NAMALWA (cell line): ENCODE measurements at places on chromosomes 3 and 15.

GRCh38 chr3:126259411-126260391, 79.3 kb upstream of the ALDH1L1 start:
- peak; percentile 11 for DNase-seq

DNA sequence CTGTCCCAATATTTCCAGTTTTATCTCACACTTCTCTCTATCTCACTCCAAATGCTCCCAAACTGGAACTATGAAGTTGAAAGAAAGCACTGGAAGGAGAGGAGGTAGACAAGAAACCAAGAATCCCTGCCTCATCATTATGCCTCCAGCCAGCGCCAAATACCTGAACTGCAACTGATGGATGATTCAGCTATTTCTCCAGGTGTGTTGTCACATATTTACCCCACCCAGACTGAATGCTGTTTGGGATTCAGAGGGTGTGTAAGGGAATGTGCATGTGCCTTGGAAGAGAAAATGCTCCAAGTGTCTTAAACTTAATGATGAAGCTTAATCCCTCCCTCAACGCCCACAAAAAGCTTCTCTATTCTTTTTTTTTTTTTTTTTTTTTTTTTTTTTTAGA, 269.5 kb upstream of the ATP11B start:
- no peak for DNase-seq

DNA sequence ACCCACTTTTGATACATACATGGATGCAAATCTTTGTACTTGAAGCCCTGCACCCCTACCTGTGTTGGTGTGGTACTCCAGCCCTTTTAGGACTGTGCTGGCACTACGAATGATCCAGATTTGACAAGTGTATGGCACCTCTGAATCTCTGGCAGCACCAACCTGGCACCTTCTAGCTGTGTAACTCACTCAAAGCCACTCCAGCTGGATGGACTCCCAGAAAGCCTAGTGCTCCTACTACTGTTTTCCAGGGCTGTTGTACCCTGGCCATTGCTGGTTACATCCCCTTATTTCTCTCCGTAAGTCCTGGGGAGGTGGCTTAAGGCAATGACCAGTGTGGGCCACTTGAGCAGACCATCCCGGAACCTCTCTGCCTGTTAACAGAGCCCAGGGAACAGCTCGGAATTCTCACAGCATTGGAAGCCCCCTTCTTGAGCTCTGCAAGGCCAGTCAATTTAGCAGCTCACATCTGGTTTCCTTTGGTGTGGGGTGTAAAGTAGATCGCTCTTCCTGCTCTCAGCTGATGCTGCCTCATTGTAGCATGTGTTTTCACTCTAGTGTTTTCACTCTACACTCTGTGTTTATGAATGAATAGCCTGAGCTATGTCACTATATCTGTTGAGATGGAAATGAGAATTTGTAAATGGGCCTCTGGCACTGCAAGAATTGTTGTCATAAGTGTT, 12.2 kb downstream of the CALML4 start:
- DNase-seq, result no peak

DNA sequence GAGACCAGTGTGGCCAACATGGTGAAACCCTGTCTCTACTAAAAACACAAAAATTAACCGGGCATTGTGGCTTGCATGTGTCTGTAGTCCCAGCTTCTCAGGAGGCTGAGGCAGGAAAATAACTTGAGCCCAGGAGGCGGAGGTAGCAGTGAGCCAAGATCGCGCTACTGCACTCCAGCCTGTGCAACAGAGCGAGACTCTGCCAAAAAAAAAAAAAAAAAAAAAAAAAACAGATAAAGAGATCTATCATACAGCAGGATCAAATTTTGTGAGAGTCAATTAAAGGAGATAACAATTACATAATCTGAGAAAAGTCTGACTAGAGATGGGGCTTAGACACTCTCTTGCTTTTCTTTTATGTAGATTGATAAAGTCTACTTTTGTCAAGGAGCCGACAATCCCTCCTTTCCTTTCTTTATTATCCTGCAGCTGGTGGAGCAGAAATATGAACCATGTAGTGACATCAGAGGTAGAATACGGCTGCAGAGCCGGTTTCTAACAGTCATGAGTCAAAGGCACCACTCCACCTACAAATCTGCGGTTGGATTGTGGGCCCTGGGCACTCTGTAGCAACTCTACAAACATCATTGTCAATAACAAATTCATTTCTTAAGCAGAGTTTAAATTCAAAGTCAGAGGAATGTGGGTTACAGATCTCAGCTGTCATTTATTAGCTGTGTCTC, 9.0 kb downstream of the C2CD4A start:
- DNase-seq, result no peak

GRCh38 chr3:119195911-119196310, 22.5 kb downstream of the UPK1B start:
- DNase-seq, result no peak

DNA sequence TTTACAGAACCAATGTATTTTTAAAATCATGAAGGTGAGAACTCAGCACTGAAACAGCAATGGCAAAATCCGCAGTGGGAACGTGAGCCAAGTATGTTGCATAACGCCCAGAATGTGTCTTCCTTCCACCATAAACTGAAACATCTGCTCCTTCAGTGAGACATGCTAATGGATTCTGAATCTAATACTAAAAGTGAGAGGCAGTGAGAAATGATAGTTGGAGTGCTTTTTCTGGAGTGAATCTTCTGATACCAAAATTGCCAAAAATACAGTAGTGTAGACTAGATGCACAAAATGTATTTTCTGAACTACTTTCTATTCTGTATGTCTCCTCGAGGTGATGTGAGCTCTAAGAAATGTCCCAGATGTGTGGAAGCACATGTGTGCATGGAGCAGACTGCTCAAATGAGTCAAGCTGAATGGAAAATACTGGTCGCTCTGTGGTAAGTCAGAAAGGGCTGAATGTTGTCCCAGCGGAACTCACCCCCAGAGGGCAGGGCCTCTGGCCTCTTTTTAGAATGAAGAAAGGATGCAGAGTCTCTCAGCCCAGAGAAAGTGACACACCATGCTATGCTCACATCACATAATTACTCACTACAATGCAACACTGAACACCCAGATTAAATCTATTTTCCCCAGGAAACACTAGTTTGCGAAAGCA, 73.0 kb downstream of the ATP10A start:
- DNase-seq, result no peak

- DNase-seq, result peak; percentile 17
Observed at GRCh38 chr3:133851266-133851906, 44.3 kb downstream of the RAB6B start.

DNA sequence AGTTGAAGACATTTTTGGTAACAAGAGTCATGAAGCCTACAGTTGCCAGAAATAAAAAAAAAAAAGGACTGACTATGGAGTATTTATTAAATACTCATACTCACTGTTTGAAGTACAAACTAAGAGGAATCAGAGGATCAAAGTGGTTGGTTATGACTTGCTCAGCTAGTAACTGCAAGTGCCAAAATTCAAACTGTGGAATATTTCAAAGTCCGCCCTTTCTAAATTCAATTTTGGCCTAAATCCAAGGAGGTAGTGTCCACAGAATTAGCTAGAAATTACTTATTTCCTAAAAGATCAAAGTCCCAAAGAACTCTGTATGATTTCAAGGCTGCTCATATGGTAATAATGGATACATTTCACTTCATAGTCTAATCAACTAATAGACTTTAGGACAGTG, 274.5 kb downstream of the ZBTB20 start:
- DNase-seq, result no peak

GRCh38 chr15:33737687-33738601, 230.4 kb upstream of the CHRM5 start:
- DNase-seq, result peak; percentile 63

DNA sequence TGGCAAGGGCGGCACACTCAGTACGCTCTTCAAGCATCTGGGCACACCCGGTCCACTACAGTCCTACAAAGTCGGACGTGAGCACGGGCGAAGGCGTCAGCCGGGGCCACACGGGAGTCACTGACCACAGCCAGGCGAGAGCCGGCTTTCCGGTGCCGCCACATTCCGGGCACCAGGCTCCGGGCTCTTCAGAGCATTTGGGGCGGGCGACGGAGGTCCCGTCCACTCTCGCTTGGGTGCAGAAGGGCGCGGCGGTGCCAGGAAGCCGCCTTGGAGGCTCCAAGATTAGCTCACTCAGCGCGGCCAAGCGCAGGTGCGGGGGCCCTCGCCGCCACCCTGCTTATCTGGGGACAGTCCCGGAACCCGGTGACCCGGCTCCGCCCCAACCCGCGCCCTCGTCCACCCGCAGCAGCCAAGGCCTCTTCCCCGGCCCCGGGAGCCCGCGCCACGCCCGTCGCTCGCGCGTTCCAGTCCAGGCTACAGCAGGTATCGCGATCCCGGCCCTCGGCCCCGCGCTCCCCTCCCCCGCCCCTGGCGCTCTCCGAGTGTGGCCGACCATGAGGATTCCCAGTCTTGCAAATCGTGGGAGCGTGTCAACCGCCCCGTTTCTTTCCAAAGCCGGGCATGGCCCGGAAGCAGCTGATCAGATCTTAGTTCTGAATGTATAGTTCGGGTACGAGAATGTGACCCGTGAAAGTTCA, at the start of gene ADPRH:
ADPRH (plus strand) TSS at position 127 of the 701 bp plus-strand sequence. CDS start 2,678 bp downstream, outside the sequence.
- peak; percentile 57 for DNase-seq

GRCh38 chr3:32725721-32726120, 40.7 kb downstream of the CNOT10 start:
- no peak for DNase-seq

DNA sequence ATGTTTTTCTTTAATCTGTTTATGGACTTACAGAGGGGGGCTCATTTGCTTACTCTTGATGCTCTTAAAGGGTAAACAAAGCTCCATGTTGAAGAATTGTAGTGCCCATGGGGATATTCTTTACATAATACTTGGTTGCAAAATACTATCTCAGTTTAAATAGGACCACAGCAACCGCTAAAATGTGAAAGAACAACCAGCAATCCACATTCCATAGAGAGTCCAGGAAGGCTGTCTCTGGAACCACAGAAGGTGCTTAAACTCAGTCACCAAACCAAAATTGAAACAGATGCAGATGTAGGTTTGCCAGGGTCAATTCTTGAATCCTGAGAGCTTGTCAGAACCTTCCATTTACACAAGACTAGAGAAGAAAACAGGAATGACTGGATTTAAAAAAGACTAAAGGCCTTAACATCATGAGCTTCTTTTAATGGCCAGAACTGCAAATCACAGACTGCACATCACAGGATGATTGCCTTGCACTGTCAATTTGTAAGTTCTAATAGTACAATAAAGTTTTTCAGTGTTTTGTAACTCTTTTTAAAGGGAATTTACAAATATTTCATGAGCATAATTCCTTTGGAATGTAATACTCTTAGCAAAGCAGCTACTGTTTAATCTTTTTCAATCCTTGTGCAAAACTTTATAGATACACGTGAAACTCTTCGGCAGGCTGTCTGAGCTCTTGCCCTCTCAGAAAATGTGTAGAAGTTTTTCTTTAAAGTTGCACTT, 661.6 kb downstream of the SI start:
- DNase-seq, result no peak

- no peak for DNase-seq
Observed at GRCh38 chr15:96326328-96327154, 4.0 kb upstream of the NR2F2 start.

DNA sequence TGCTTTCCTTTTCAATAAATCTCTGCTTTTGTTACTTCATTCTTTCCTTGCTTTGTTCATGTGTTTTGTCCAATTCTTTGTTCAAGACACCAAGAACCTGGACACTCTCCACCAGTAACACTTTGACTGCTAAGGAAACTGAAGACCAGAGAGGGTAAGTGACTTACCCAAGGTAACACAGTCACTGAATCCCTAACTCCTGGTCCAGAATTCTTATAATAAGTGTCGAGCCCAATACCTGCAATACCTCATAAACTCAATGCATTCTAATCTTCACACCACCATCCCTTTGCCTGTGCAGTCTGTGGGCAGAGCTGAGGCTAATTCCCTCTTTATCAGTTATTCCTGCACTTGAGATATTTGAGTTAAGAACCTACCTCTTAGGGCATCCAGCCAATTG, 237.8 kb downstream of the UACA start:
- no peak for DNase-seq

DNA sequence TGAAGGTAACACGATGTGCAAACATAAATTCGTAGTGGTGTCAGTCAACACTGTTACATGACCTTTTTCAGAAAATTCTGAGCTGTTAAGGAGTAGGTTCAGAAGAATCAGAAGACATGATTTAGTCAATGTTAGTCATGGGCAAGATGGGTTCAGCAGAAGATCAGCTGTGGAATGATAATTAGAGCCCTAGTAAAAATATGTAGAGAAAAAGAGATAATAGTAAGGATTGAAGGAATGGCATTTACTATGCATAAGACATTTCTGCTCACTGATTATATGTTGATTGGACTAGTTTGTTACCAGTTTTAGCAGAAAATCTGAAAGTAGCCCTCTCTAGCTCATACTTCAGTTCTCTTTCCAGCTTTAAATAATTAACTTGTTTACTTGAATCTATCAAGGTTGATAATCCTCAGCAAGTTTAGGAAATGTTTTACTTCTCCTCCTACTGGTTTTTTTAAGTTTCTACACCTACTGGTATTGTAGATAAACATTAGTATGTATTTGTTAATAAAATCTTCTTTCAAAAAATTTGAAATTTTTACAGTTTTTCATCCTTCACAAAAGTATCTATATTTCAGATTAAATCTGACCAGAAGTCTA, 98.6 kb downstream of the ALCAM start:
- no peak for DNase-seq

DNA sequence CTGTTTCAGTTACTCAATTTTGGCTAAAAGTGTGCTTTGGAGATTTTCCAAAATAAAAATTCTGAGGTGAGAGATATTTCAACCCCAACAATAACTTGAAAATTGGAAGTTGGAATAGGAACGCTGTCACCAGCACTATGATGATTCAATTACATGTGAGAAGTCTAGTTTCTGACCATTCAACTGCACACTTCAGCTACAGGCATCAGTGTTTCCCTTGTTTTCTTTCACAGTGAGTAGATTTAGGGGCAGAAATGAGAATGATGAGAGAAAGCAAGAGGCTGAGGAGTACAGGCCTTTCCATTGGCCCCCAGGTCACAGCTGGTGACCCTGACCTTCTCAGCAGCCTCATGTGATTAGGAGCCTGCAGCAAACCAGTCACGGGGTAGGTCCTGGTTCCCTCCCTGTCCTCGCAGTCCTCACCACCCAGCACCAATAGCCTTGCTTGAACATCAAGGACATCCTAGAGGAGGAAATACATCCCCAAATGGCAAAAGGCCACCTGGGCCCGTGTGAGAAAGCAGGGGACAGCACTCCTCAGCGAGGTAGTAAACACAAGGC, 10.0 kb upstream of the FILIP1L start:
- DNase-seq, result no peak

GRCh38 chr3:81465510-81466200, 295.8 kb downstream of the GBE1 start:
- DNase-seq, result no peak

- DNase-seq, result peak; percentile 42
Observed at GRCh38 chr3:128567705-128568356, 74.8 kb upstream of the GATA2 start.

DNA sequence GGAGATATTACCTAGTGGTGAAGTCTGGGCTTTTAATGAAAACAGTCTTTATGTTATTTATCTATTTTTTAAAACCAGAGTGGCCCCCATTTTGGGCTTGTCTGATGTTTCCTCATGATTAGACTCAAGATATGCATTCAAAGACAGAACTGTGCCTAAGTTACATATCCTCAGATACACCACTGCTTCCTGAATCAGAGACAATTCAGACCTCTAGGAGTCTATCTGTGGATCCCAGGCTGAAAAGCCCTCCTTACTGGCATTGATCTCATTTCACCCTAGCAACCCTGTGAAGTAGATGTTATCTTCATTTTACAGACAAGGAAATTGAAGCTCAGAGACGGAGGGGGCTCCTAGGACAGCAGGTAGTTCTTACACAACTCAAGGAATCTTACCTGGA, 16.8 kb upstream of the TGM5 start:
- no peak for DNase-seq
